Fibroblast of skin of left quadriceps (primary cell): ENCODE measurements at places on chromosomes 7 and 10.

DNA sequence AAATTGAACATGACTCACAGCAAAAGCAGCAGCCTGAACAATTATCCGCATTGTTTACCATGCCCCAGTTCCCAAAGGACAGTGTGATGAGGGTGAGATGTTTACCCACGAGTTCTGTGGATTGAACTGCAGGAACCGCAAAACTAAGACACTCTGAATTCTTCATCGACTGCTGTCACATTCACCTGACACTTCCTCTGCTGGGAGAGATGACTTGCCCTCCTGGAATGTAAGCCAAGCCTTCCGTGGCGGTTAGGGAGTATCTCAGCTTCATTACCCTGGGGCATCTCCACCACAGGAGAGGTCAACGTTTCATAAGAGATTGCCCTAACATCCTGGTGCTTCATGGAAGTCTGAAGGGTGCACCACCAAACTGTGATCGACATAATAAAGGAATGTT lies 374.6 kb upstream of the ADARB2 start:
- no peak for DNase-seq

GRCh38 chr7:36011588-36011965 lies 141.5 kb upstream of the EEPD1 start:
- no peak for DNase-seq

DNA sequence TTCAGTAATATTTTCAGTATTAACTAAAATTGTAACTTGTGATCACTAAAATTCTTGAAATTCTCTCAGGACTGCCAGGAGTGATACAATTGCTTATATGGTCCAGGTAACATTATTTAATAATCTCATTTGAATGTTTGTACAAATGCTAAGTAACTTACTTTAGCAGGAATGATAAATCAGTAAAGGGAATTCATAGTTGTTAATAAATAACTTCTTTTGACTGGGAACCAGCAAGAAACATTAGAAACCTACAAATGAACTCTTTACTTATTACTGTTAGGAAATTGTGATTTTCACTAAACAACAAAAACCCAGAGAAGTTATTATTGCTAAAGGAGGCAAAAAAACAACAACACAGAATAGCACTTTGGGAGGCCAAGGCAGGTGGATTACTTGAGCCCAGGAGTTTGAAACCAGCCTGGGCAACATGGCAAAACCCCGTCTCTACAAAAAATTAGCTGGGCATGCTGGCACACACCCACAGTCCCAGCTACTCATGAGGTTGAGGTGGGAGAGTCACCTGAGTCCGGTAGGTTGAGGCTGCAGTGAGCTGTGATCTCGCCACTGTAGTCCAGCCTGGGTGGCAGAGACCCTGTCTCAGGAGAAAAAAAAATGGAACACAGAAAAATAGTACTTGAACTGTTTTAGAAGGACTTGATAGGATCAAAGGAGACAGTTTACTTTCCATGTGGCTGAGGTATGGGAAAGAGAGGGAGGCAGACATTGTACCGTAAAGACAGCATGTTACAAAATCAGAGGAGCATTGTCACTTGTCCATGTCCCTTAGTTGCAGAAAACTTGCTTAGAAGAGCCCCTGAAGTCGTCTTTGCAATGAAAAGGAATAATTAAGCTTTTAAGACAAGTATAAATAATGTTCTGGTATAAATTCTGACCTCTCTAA lies 53.1 kb downstream of the SHOC2 start:
- no peak for DNase-seq

DNA sequence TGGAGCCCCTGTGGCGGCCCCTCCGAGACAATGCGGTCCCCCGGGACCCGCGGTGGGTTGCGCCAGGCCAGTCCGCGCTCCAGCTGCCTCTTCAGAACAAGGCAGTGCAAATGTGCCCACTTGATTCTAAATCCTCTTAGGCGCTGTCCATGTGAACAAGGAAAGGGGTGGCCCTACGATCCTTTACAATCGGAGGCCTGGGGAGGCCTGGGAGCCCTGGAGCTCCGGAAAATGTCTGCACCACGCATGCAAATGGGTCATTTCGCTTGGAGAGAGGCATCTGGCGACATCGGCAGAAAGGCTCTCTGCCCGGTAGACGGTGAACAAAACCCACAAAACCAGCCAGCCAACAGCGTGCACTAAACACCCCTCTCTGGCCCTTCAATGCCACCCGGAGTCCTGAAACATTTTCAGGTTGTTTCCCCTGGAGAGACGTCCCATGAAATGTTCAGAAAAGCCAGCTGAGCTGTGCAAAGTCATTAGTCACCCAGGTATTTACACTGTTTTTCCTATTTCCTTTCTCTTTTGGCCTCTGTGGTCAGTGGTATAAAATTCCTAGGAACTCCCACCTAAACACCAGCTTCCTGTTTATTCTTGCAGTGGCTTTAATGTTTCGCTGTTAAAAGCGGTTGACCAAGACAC lies 102.8 kb upstream of the ZNF438 start:
- no peak for DNase-seq

DNA sequence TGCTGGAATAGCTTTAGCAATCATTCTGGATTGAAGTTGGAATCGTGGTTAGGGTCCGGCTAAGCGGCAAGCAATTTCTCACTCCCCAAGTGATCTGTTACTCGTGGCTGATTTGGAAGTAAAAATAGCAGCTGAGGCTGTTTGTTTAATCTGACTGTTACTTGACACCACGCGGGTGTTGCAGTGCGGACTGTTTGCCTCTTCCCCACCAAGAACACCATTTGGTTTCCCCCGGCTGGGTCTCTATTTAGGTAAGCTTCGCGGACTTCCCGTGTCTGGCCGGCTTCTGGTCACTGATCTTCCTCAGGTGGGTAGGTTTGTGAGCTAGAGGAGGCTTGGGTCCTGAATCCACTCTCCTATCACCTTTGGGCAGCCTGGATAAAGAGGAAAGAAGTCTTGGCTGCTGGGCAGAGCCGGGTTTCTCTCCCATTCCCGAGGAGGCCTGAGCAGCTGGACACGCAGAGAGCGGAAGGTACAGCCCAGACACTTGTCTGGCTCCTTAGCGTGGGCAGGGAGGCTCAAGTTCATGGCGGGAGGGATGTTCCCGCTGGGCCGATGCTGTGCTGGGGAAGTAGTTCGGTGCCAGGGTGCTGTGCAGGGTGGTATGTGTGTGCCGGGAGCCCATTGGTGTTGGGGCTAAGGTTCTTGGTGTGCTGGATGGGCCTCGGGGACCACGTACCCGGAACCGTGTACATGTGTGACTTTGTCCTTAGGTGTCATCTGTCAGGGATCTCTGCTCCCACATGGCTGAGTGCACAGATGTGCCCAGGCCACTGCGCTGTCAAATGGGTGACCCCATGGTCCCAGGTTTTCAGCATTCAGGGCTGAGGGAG lies at the start of gene C10orf71:
TSS of gene C10orf71 (plus strand) at position 188 of the 833 bp plus-strand sequence. CDS start 23,376 bp downstream, outside the sequence.
- no peak for DNase-seq

GRCh38 chr7:131745390-131746248 lies 189.2 kb upstream of the PODXL start:
- peak; percentile 21 for DNase-seq

DNA sequence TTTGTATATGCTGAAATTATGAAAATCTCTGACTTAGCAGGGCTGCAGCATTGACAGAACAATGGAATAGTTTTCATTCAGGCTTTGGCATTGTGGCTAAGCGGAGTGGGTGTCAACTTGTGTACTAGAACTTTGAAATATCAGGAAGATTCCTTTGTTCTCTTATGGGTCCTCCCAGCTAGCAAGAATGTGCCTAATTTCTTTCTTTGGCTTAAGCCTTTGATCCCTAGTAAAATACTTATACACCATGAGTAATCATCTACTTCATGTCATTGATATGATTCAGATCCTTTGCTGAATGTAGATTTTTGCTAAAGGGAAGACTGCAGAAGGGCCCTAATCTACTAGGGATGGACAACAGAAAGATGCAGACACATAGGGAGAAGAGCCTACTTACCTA lies 6.2 kb downstream of the AVL9 start:
- DNase-seq: peak; percentile 44

- no peak for DNase-seq
Measured at GRCh38 chr10:76278811-76279460, 847.5 kb downstream of the LRMDA start.

GRCh38 chr10:17847585-17848296 lies 38.6 kb downstream of the MRC1 start:
- no peak for DNase-seq

- peak; percentile 54 for DNase-seq
Measured at GRCh38 chr10:17077346-17077781, 52.2 kb downstream of the CUBN start.

DNA sequence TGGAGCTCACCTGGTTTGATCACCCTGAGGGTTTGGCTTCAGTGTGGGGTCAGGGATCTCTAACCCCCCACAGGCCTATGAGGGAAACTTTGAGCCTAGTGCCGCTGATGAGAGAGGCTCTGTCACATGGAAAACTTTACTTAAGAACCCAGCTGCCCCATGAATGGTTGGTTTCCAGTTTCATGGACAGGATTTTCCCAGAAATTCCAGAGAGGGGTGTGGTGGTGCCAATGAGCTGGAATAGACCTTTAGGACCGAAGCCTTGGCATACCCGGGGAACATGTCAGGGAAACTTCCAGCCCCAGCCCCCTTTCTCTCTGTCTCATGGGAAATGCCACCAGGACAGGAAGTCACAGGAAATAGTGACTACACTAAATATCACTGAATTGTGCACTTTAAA lies 36.9 kb downstream of the AKR1B1 start:
- no peak for DNase-seq

- DNase-seq: no peak
Measured at GRCh38 chr7:11786186-11786585, 45.8 kb downstream of the THSD7A start.

GRCh38 chr7:106282390-106282789 lies 2.4 kb downstream of the NAMPT start:
- DNase-seq: no peak

DNA sequence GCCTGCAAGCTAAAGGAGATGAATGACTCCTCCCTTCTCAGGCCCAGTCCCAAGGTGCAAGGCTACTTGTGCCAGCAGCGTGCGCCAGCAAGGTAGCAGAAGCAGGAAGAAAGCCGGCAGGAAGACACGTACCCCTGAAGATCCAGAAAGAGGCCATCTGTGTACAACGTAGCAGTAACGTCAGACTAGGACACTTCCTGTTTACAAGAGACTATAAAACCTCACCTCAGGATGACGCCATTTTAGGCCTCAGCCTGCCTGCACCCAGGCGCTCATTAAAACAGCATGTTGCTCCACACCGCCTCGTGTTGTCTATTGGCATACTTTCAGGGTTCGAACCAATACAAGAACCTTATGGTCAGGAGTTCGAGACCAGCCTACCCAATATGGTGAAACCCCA lies 41.4 kb upstream of the SNX10 start:
- no peak for DNase-seq

DNA sequence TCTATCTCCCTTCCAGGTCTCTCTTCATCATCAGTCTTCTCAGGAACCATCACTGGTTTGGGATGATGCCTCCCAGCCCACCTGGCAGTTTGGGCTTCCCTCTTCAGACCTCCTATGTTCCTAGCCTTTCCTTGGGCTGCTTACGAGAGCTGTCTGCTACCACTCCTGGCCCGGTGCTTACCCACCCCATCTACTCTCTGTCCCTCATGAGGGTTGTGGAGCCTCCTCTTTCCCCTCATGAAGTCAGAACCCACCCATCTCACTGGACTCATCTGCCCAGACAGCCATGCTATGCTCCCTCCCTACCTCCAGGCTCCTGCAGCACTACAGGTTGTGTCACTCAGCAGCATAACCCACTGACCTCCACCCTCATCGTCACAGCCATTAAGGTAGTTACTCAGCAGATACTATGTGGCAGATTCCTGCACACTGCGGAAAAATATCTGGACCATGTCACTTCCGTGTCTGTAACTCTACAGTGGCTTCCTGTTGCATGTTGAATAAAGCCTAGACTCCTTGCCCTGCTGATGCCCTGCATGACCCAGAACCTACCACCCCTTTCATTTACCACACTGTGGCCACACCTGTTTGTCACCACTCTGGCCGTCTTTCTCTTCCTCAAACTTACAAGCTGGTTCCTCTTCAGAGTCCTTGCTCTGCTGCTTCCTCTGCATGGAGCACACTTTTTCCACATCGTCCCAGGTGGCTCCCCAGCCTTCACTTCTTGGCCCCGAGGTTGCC lies 2.0 kb downstream of the DBNL start:
- DNase-seq: no peak

GRCh38 chr10:84247496-84247895 lies 2.6 kb downstream of the RGR start:
- DNase-seq: no peak

GRCh38 chr7:78516450-78516849 lies 717.9 kb downstream of the PHTF2 start:
- DNase-seq: no peak
